AG20443 (cell line): ENCODE measurements at places on chromosomes 5 and 9.

GRCh38 chr5:140351609-140352334 lies 5.4 kb upstream of the HBEGF start:
- peak; percentile 73 for DNase-seq

- DNase-seq: no peak
Observed at GRCh38 chr5:19140276-19140675, 847.7 kb downstream of the CDH18 start.

- DNase-seq: no peak
Observed at GRCh38 chr9:136602193-136602885, 56.5 kb upstream of the NOTCH1 start.

- DNase-seq: peak; percentile 37
Observed at GRCh38 chr5:149730620-149731331, 666 bp downstream of the PPARGC1B start.

DNA sequence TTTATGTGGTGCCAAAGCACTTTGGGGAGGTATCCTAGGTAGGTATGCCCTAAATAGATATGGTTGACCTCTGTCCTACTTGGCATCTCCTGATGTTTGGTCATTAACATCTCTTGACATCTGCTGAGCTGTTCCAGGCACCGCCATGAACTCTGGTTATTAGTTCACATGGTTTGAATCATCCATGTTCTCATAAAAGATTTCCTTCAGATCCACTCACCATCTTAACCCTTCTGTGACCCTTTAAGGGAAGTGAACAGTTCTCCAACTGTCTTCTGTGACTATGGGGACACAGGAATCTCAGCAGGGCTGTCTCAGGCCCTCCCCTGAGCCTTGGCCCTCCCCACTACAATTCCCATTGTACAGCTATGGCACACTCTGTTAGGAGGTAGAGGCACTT lies 167.7 kb downstream of the CDH6 start:
- DNase-seq: peak; percentile 45

DNA sequence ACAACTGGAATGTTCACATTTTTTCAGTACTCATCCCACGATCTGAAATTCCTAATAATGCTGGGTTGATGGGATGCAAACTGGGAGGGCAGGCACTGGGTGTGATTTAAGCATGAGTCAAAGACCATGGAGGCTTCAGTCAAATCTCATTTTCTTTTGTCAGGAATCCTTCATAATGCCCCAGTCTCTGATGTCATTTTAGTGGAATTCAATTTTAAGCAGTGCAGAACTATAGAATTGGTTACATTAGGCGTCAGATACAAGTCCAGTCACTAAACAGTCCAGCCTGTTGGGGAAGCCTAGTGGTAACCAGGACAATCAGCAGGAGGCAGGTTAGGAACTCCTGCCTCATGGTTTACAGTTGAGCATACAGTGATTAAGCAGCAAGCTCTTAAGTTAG lies 41.0 kb upstream of the TMEM215 start:
- DNase-seq: no peak

- DNase-seq: no peak
Observed at GRCh38 chr9:130772185-130772584, 62.9 kb upstream of the ABL1 start.

- DNase-seq: peak; percentile 33
Observed at GRCh38 chr9:447230-448025, 232.8 kb downstream of the DOCK8 start.

DNA sequence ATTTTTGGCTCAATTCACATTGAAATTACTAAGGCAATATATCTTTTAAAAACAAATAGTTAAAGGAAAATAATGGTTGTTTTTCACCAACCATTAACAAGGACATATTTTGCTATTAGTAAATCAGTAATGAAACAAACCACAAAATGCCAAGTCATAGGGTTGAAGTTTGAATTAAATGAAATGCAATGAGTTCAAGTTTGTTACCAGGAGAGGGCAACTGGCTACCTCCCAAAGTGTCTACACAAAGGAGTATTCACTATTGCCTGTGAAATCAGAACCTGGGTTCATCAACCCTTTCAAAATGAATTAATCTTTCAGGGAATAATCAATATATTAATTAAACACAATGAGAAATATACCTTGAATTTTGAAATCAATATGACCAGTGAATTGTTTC lies 138.4 kb upstream of the DMRTA1 start:
- DNase-seq: no peak

DNA sequence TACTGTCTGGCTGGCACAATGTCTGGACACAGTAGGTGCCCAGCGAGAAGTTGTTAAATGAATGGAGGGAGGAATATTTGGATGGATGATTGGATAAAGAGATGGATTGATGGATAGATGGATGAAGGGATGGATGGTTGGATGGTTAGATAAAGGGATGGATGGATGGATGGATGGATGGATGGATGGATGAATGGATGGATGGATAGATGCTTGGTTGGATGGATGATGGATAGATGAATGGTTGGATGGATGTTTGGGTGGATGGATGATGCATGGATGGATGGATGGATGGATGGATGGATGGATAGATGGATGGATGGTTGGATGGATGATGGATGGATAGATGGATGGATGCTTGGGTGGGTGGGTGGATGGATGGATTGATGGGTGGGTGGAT lies 90.4 kb downstream of the UBE2QL1 start:
- DNase-seq: no peak

- no peak for DNase-seq
Observed at GRCh38 chr9:95330720-95331404, 13.4 kb upstream of the FANCC start.

DNA sequence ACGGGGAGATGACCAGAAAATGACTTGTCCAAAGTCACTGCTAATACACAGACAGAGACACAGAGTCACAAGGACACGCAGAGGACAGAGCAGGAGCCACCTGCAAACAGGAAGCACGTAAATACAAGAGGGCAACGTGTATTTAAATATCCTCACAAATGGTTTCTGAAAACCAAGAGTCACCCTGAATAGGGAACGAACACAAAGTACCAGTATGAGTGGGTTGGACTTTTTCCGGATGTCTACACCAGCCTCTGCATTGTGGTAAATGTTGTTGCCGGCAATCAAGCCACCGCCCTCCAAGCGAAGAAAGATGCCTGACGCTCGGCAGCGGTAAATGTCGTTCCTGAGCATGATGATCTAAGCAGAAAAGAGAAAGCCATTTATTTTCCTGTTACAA lies 44.5 kb downstream of the FBXO10 start:
- no peak for DNase-seq

DNA sequence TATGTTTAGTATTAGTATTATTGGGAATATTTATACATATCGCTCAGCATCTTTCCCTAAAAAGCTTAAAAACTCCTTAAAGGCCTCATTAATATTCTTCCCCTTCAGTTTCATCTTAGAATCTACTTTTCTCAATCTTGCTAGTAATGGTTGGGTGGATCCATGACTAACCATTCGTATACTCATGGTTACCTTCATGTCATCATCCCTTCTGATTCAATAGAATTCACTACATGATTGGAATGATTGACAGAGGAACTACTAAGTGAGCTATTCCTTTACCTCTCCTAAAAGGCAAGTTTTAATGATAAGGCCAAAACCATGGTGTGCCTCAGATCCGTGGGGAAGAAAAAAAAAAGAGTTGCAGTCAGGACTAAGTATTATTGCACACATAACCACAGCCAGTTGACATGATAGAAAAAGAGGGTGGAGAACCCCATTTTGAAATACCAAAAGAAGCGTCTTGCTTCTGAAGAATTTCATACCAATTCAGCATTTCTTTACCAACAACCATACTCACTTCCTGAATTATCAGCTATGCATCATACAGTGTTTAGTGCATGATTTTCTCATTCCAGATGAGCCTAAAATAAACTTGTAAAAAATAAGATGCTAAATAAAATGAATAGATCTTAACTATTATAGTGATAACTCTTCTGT lies 624.6 kb downstream of the PDE4D start:
- no peak for DNase-seq

GRCh38 chr5:87231037-87231808 lies 36.5 kb upstream of the RASA1 start:
- no peak for DNase-seq

GRCh38 chr5:96091874-96092273 lies 130.2 kb upstream of the ELL2 start:
- no peak for DNase-seq
